HS-5 (cell line): ENCODE measurements at places on chromosomes 13 and 19.

DNA sequence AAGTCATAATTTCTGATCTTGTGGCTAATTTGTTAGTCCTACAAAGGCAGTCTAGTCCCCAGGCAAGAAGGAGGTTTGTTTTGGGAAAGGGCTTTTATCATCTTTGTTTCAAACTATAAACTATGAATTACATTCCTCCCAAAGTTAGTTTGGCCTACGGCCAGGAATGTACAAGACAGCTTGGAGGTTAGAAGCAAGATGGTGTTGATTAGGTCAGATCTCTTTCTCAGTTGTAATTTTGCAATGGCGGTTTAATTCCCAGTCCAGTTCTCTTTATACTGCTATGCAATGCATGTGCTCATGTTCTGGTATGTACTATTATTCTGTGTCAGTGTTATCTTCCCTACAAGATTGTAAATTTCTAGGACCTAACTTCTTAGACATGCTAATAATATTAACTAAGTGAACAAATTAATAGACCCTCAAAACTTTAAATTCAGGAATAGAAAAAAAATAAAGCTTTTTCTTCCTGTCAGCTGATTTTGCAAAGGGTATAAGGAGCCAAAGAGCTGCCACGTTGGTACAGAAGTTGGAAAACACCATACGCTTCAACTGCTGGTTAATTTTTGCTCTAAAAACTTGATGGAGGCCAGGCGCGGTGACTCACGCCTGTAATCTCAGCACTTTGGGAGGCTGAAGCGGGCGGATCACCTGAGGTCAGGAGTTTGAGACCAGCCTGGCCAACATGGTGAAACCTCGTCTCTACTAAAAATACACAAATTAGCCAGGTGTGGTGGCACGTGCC, 1.3 kb upstream of the DNAJC15 start:
- no peak for DNase-seq

- no peak for DNase-seq
Measured at GRCh38 chr13:67062160-67062559, 168.0 kb downstream of the PCDH9 start.

GRCh38 chr19:28142258-28142657, 1070.7 kb downstream of the UQCRFS1 start:
- DNase-seq, result no peak

DNA sequence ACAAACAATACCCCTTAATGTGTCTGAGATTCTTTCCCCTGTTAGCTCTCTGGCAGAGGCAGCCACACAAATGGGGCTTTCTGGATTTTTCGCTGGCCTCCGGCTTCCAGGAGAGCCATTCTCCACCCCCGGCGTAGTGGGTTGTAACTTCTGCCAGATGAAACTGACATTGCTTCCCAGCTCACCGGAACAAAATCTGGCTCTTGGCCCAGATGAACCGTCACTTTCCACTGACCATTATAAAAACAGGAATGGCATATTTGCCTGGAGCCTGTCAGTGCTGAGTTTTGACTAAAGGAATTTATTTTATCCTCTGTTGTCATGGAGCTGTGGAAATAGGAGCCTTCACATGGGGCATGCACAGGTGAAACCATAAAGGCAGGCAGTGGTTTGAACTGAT, 120.6 kb upstream of the GPR12 start:
- no peak for DNase-seq

- no peak for DNase-seq
Measured at GRCh38 chr13:101567841-101568240, 115.4 kb downstream of the ITGBL1 start.

DNA sequence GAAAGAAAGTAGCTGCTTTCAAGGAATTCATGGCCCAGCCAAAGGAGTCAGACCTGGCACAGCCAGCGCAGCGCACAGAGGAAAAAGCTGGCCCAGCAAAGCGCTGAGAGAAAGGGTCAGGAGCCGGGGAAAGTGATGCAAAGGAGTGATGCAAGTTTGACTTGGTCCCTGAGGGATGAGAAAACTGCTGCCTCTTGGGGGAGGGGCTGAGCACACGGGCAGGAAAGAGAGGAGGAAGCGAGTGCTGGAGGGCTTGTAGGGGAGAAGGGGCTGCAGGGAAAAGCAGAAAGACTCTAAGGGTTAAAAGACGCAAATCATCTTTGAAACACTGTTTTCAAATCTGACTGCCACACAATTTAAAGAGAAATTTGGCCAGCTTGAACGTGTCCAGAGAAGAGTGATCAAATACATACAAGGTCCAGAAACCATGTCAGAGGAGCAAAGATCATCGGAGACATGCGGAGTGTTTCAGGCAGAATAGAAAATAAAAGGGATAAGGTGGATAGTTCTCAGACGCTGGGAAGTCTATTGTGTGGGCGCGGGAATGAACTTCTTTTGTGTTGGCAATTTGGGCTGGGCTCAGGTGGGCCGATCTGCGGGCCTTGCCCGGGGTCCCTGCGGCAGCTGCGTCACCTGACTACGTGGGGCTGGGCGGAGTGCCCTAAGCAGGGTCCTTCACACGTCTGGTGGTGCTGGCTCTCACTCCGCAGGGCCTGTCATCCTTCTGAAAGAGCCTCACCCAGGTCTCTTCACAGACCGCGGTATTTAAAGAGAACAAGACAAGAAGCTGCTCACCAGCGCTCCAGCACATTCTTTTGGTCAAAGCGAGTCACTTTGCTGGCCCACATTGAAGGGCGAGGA, 18.1 kb downstream of the N4BP2L1 start:
- DNase-seq, result no peak

DNA sequence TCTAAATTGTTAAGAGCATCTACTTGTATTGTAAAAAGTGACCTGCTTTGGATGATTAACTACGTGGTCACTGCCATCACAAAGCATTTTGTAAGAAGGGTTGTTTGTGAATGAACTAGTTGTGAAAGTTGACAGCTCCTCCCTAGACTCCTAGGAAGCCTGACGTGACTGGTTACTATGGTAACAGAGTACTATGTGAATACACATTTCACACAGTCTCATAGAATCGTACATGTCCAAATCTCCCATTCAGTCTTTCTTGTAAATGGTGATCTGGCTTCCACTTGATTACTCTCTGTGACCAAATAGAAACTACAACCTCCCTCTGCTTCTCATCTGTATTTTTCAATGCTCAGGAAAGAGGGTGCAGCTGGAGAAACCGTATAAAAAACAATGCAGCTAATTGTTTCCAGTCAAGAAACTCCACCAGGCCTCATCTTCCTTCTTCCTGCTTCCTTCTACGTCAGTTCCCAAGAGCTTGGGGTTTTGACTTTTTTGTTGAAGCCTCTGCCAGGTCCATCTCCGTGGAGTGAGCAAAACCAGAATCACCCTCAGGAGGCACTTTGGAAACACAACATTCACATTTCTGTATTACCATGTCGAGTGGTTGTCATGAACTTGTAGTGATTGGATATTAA, 83.4 kb downstream of the GPC6 start:
- DNase-seq, result no peak

DNA sequence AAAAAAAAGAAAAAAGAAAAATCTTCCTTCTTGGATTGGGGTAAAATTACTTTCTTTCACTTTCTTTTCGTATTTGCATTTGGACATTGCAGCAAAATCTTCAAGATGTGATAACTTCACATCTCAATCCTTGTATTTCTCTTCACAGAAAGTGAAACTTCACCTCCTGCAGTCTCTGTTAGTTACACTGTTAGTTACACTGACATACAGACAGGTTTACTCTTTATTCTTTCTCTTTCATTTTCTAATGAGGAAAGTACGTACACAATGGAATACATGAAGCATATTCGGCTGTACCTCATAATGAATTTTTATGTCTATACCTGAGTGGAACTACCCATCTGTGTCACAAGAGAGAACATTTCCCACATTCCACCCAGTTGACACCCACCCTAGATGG, 459.1 kb upstream of the GPC6 start:
- no peak for DNase-seq

GRCh38 chr13:21018220-21018619, 43.2 kb downstream of the LATS2 start:
- no peak for DNase-seq

DNA sequence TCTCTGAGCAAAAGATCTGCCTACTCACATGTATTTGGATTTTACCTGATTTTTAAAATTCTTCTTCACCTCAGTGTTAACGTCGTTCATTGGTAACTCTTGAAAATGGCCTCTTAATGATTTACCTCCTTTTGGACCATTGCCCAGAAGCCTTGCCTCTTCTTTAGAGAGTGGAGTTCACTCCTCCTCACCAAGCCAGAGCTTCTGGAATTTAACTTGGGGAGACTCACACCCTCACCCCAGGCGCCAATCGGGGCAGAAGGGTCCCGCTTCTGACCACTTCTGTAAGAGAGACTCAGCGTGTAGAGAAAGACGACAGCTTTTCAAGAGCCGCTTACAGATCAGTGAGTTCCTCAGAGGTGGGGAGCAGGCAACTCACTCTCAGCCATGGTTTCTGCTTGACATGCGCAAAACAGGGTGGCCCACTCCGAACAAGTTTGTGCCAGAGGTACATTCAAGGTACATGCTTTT, 2.7 kb downstream of the PNMA8C start:
- DNase-seq, result no peak

GRCh38 chr13:62040806-62041205, 625.2 kb upstream of the PCDH20 start:
- no peak for DNase-seq

DNA sequence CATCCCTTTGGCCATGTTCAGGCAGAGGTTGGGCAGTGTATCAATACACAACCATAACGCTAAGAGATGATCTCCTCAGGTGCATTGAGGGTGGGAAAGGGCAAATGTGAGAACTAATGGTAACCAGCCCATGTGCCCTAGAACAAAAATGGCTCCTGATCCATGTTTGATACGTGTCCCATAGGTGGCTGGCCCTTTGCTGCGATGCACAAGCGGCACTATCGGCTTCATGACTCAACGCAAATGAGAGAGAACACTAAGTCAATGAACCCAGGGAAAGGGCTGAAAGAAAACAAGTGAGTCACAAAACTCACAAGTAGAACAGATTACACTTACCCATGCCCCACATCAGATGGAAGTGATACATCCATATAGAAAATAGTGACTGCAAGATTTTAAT, 201.7 kb downstream of the ABCC4 start:
- DNase-seq, result no peak

- no peak for DNase-seq
Measured at GRCh38 chr19:20165971-20166592, 932 bp upstream of the ZNF486 start.

DNA sequence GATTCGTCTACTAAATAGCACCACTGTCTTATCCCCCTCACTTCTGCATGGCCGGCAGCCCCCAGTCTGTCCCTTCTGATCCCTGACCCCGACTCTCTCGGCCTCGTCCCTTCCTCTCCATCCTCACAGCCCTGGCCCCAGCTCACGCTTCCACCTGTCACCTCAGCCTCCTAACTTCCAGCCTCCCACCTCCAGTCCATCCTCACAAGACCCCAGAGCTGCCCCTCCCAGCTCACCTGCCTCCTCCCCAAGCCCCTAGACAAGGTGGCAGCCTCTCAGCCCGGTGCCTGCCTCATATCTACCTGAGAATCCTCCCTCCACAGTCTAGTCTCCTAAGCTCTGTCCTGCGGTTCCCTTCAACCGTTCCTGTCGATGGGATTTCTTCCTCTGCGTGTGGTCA, 10.0 kb downstream of the KCNC3 start:
- DNase-seq, result no peak

DNA sequence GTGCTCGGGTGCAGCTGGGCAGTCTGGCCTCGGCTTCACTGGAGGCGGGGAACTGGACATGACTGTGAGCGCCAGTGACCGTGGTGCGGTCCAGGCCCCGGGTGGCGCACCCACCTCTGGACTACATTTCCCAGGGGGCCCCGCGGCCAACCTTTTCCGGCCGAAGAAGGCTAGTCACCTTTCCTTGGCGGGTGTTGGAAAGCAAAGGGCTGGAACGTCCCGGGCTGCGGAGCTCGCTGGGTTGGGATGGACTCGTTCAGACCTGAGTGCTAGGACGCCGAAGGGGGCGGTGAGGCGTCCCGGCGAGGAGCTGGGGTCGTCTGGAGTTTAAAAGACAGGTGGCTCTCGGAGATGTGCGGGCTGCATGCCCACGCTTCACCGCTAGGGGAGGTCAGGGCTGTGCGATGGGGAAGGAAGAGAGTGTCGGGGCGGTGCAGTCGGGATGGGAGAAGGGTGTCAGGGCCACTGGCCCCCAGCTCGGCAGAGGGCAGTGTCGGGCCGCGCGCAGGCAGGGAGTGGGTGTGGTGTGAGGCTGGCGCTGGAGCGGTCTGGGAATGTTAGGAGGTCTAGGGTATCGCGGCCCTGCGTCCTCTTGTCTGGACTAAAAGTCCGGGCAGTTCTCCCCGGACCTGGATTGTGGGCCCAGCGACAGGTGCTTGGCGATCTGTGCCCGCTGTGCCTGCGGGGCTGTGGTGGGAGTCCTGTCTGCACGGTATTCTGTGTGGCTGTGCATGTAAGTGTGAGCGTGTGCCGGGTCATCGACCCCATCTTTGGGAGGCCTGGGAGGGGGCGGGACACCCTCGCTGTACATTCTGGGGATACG, 57.1 kb downstream of the ZNF568 start:
- DNase-seq, result no peak

- DNase-seq, result no peak
Measured at GRCh38 chr13:51958217-51958547, 53.1 kb downstream of the ATP7B start.

DNA sequence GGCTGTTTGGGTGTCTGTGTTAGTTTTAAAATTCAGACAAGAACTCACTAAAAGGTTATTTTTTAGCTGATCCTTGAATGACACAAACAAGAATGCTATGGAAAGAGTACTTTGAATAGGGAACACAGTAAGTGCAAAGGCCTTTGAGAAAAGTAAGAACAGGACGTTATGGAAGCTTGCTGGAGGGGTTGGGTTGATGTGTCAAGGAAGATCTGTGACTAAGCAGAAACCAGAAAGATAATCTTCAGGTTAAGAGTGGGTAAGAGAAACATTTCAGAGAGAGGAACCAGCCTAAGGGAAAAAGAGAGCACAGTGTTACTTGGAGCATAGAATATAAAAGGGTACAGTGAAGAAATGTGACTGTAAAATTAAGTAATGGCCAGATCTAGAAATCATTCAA, 41.2 kb upstream of the TRPC4 start:
- DNase-seq, result no peak

DNA sequence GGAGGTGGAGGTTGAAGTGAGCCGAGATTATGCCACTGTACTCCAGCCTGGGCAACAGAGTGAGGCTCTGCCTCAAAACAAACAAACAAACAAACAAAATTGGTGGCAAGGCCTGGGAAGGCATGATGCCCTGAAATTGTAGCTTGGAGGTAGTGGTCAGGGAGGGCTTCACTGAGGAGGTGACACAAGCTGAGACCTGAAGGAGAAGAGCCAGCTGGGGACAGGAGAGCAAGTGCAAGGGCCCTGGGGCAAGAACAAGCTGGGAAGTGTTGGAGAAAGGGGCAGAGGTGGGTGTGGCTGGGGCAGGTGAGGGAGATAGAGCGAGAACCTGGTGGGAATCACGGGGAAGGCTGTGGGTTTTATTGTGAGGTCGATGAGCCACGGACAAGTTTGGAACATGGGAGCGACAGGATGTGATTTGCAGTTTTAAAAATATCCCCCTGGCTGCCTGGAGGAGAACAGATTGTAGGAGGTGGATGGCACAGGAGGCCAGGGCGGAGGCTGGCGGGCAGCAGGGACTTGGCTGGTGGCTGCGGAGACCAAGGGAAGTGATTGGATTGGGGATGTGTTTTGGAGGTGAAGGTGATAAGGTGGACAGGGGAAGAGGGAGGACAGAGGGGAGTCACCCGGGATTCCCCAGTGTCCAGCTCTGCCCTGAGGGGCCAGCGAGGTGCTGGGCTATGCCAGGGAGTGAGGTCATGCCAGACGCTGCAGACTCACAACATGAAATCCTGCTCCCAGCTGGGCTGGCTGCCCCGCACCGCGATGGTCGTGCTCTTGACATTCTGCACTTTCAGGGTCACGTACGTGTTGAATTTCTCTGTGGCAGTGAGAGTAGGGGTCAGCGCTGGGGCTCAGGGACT, 14.0 kb downstream of the UNC13A start:
- DNase-seq, result no peak

GRCh38 chr19:40219721-40220276, 1.6 kb upstream of the TTC9B start:
- peak; percentile 87 for DNase-seq
